Keratinocyte (primary cell): ENCODE measurements at places on chromosomes 16 and 17. TPM values are rescaled to one million over a fixed set of nuclear protein-coding genes. Genes with fewer than 3 reads are reported as not detected.

DNA sequence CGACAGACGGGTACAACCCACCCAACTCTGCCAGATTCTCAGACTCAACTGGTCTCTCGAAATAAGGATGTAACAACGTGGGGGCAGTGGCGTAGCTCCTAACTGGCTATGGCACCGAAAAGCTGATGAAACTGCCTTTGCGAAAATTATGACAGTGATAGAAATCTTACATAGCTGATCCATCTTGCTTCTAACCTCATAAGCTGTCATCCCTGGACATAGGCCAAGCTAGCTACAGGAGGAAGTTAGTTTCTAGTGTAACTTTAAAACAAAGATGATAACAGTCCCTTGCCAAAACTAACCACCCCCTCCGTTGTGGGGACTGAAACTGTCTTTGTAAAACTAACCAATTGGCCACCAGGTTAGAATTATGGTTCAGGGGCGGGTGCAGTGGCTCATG, 220.1 kb downstream of the SLC39A11 start:
- no peak for DNase-seq

DNA sequence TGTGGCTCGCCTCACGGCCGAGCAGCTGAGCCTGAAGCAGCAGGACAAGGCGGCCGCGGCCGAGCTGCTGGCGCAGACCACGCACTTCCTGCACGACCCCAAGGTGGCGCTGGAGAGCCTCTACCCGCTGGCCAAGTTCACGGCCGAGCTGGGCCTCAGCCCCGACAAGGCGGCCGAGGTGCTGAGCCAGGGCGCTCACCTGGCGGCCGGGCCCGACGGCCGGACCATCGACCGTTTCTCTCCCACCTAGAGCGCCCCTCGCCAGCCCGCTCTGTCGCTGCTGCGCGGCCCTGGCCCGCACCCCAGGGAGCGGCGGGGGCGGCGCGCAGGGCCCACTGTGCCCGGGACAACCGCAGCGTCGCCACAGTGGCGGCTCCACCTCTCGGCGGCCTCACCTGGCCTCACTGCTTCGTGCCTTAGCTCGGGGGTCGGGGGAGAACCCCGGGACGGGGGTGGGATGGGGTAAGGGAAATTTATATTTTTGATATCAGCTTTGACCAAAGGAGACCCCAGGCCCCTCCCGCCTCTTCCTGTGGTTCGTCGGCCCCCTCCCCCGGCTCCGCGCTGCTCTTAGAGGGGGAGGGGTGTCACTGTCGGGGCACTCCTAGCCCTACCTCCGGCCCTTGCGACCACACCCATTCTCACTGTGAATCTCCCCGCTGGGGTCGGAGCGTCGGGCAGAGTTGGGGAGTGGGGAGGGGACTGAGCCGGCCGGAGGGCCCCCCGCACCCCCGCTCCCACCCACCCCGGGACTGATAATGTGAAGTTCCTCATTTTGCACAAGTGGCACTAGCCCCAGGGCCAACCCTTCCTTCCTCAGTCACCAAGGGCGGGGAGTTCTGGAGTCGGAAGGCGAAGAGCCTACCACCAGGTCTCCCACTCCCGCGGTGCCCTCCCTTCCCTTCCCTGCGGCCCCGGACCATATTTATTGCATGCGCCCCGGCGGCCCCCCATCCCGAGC, 4.0 kb downstream of the HIC1 start:
- DNase-seq, result no peak

GRCh38 chr17:43406676-43407645, 8.2 kb downstream of the ARL4D start:
- DNase-seq, result no peak

- no peak for DNase-seq
Observed at GRCh38 chr17:17350491-17351355, 47.5 kb downstream of the NT5M start.

DNA sequence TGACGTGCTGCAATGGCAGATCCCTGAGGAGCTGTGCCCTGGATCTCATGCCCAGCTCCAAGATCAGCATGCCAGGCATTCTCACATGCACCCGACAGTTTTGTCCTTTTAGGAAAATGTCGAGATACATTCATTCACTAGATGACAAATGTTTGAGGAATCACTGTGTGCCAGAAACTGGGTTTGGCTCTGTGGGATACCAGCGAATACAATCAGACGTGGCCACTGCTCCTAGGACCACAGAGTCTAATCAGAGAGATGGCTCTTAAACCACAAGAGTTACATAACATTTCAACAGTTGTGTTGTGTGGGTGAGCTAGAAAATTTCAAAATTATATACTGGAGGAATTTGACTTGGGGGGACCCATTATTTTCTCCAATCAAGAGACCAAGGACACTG, 579.7 kb downstream of the CDH13 start:
- DNase-seq, result no peak

Gene CD2BP2
- 41.2 to 49.5 TPM (median 44.4 TPM) in 3 replicates for polyA plus RNA-seq

Gene AIPL1
- not detected in 3 replicates for polyA plus RNA-seq

Gene CMTM2
- polyA plus RNA-seq, result not detected in 3 replicates

Gene FGF11
- 27.4 to 46.9 TPM (median 30.4 TPM) in 3 replicates for polyA plus RNA-seq
